ENCODE measurements at places on chromosomes 16 and 17. TPM values are rescaled to one million over a fixed set of nuclear protein-coding genes. Genes with fewer than 3 reads are reported as not detected.

- no peak for DNase-seq
These were observed 2.6 kb upstream of the CPHXL2 start for GRCh38 chr16:75679366-75679765.

DNA sequence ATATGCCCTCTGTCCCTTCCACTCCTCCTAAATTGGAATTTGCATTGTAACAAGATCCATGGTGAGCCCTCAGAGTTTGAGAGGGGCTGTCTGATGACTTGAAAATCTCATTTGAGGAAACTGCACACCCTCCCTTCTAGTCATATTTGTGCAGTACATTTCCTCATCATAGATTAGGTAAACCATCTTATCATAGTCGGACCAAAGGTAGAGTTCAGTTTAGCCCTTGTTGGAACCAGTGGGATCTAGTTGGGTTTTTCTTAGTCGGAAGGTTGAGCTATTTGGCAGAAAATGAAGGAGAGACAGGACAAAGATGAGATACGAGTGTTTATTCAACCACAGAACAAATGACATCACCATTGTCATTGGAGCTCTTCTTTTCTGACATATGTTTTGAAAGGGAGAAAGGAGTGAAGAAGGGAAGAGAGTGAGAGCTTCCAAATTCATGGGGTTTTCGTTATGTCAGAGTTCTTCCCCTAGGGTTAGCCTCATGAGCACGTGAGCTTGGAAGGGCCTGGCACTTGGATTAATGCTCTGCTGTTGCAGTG lies 15.8 kb upstream of the KRT20 start:
- no peak for DNase-seq

Gene CACNA1G
- 2.0 TPM for polyA plus RNA-seq

DNA sequence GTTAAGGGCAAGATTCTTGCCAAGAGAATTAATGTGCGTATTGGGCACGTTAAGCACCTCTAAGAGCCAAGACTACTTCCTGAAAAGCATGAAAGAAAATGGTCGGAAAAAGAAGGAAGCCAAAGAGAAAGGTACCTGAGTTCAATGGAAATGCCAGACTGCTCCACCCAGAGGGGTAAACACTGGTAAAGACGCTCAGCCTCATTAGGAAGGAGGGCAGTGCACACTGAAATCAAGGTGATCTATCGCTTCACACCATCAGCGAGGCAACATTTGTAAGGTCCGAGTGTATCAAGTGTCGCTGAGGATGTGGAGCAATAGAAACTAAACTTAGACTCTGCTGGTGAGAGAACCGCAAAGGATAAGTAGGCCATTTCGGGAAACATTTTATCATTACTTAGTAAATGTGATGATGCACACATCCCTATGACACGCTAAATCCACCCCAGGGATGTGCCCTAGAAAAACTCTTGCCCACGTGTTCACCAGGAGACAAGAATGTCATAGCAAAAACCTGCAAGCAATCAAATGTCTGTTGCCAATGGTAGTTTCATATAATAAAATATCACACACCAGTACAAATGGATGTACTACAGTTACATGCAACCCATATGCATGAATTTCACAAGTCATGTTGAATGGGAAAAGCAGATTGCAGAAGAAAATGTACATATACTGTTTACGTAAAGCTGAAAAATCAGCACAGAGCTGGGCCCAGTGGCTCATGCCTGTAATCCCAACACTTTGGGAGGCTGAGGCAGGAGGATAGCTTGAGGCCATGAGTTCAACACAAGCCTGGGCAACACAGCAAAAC lies 23.6 kb downstream of the CNTROB start:
- peak; percentile 45 for DNase-seq

Gene CLDN9
- 16.3 TPM for polyA plus RNA-seq

Gene NGFR
- 2.6 TPM for polyA plus RNA-seq

GRCh38 chr17:64202683-64203344 lies 60.2 kb downstream of the TEX2 start:
- DNase-seq, result peak; percentile 53

DNA sequence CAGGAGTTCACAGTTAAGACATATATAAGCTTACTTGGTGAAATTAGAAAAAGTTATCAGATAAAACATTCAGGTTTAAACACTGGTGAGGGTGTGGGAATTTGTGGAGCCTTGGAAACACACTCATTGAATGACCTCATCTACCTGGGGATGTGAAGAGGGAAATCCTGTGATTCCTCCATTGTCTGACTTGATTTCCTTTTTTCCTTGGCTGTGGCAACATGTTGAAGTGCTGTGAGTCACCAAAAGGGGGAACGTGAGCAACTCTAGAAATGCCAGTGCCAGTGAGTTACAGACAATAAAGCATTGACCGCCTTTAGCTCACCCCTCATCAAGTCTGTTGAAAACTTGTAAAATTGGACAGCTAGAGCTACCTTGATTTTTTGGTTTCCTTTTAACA lies 1.8 kb downstream of the HMOX2 start:
- no peak for DNase-seq

DNA sequence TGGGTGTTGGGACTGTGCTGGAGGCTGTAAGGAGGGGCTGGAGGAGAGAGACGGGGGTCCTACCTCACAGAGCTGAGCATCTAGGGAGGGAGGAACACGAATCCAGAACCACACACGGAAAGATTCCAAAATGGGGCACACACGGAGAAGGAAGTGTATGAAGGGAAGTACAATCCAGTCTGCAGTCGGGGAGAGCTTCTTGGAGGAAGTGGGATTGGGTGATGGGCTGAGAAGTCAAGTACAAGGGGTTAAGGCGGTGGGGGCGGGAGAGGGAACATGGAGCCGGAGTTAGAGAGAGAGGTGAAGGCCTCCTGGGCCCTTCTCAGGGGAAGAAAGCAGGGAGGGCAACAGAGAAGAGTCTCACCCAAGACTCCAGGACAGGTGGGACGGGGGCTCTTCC lies 107.5 kb upstream of the CREBBP start:
- no peak for DNase-seq

Measured in brain (organoid and tissue), 16 donors.